MV-4-11 (cell line): ENCODE measurements at places on chromosomes 13 and 19.

- DNase-seq, result no peak
These were observed 133.6 kb downstream of the STK24 start for GRCh38 chr13:98443329-98443728.

- DNase-seq, result no peak
These were observed 164.7 kb downstream of the KATNAL1 start for GRCh38 chr13:30142486-30143211.

GRCh38 chr19:31572102-31572975, 223.1 kb upstream of the TSHZ3 start:
- no peak for DNase-seq

GRCh38 chr19:11658970-11659369, 61.7 kb downstream of the ZNF627 start:
- no peak for DNase-seq

- DNase-seq, result no peak
These were observed 562.5 kb downstream of the EFNB2 start for GRCh38 chr13:105972811-105973590.

- no peak for DNase-seq
These were observed 46.3 kb downstream of the CCNE1 start for GRCh38 chr19:29858000-29858596.

DNA sequence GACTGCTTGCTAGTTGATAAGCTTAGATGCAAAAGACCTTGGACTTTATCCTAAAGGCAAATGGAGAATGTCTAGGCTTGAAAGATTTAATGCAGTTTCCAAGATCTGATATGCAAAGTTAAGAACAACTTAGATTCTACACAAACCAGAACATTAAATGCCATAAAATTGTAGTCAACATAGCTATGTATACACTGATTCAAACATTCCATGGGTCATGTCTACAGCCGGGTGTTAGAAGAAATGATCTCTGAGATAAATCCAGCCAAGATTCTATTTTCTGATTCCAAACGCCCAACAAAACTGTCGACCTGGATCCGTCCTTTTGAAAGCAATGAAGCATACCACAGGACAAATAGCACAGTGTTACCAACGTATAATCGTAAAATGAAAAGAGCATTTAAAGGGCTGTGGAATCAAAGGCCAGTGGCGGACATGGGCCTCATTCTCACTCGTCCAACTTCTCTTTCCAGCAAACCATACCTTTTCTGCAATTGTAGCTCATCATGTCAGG, 52.7 kb downstream of the KCTD12 start:
- DNase-seq, result no peak

GRCh38 chr13:21897161-21897560, 226.3 kb downstream of the FGF9 start:
- no peak for DNase-seq

DNA sequence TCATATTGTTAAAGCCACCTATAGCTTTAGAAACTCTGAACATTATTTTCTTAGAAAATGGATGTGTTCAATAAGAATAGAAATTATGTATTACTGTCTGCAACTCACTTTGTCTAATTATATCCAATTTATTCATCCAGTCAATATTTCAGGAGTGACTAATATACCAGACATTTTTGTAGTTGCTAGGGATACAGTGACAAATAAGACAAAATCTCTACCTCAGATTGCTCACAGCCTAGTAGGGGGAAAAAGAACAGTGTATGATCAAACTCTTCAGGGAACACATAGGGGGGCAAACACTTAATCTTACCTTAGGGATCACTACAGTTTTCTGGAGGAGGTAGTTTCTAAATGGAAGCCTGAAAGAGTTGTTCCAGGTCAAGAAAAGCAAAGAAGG, 8.6 kb downstream of the BRCA2 start:
- DNase-seq, result no peak

DNA sequence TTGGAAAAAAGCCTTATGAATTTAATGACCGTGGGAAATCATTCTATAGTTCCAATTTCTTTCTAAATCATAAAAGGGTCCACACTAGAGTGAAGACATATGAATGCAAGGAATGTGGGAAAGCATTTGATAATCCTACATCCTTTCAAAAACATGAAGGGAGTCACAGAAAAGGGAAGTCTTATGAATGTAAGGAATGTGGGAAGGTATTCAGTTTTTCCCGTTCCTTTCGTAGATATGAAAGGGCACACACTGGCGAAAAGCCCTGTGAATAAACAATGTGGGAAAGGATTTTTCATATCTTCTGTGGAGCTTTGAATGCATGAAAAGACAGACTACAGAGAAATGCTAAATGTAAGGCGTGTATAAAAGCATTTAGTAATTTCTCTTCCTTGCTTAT, 27.0 kb downstream of the ZNF20 start:
- DNase-seq, result no peak

DNA sequence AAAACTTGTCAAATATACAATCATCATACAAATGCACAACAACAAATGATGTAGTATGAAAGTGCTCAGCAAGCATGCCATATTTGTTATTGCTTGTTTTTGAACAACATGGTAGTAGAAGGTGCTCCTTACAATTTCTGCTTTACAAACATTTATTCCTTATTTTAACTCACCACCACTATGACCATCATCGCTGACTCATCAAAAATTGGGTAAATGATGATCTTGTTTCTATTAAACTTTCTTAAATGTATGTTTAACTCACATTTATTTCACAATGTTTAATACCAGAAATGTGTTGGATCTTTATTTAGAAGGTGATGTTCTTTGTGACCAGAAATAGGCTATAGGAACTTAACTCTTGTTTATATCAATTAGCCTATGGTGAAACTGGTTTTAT, 45.5 kb downstream of the KCNRG start:
- no peak for DNase-seq
